Stimulated activated CD4-positive, alpha-beta T cell treated with anti-CD3 and anti-CD28 coated beads, TNF-alpha, amount 100 ng/mL, for 4 hours (primary cell): ENCODE measurements at places on chromosomes 2 and 18.

- DNase-seq = no peak
These were observed 8.2 kb downstream of the WDFY1 start for GRCh38 chr2:223936862-223937326.

DNA sequence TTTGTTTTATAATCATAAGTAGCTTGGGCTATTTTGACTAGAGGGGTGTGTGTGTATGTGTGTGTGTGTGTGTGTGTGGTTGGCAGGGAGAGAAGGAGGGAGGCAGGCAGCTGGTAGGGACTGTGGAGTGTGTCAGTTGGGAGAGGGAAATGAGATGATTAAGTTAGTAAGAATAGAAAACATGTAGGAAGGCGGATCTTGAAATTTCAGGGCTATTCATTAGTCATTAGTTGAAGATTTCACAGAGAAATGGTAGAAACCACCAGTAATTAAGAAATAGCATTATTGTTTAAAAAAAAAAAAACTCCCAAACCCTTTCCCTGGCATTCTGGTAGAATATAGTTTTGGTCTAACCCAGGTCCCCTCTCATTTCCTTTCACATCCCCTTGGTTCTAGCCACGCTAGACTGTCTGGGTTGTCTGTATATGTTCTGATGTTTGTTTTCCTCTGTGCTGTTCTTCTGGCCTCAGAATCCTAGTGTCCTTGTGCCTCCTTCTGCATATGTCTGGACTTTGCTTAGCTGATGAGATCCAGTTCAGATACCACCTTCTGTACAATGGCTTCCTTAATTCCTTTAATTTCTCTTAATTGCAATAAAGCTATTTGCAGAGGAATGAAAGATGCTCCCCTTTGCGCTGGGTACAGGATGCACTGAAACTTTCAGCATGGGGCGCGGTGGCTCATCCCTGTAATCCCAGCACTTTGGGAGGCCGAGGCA, 161.6 kb downstream of the NEDD4L start:
- no peak for DNase-seq

- DNase-seq = no peak
These were observed 43.7 kb upstream of the HS6ST1 start for GRCh38 chr2:128362176-128362888.

DNA sequence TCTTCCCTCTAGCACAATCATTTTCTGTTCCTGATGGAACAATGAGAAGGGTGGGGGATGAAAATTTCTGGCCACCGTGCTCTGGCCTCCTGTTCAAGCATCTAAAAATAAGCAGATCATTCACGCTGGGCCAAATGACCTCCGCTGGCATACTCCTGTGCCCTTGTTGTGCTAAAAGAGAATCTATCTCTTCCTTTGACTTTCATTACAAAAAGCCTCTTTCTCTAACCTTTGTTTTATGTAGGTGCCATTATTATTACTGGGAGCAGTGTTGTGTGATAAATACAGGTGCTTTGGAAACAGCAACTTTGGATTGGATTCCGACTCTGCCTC, 44.6 kb upstream of the B3GNT2 start:
- no peak for DNase-seq

DNA sequence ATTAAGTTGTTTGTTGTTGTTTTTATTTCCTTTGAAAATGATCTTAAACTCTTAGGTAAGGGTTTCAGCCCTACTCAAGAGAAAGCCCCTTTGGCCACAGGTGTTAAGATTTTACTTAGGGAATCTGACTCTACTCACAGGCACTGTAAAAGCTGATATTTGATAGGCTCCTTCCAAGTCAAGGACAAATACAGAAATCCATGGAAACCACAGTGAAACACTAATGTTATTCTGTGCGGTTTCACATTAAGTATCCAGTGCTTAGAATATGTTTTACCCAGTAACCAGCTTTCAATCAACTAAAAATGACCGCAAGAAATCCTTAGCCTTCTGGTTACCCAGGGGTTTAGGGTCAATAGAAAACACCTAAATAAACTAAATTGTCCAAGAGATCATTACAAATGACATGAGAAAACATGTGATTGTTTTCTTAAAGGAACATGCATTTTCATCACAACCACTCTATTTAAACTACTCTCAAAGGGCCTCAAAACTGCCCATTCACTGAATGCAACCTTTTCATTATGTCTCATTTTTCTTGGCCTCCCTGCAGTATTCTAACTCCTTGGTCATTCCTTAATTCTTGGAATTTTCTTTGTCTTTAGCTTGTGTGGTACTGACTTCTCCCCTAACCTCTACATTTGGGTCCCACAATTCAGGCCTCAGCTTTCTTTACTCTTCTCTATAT, 56.0 kb downstream of the CDH2 start:
- no peak for DNase-seq

DNA sequence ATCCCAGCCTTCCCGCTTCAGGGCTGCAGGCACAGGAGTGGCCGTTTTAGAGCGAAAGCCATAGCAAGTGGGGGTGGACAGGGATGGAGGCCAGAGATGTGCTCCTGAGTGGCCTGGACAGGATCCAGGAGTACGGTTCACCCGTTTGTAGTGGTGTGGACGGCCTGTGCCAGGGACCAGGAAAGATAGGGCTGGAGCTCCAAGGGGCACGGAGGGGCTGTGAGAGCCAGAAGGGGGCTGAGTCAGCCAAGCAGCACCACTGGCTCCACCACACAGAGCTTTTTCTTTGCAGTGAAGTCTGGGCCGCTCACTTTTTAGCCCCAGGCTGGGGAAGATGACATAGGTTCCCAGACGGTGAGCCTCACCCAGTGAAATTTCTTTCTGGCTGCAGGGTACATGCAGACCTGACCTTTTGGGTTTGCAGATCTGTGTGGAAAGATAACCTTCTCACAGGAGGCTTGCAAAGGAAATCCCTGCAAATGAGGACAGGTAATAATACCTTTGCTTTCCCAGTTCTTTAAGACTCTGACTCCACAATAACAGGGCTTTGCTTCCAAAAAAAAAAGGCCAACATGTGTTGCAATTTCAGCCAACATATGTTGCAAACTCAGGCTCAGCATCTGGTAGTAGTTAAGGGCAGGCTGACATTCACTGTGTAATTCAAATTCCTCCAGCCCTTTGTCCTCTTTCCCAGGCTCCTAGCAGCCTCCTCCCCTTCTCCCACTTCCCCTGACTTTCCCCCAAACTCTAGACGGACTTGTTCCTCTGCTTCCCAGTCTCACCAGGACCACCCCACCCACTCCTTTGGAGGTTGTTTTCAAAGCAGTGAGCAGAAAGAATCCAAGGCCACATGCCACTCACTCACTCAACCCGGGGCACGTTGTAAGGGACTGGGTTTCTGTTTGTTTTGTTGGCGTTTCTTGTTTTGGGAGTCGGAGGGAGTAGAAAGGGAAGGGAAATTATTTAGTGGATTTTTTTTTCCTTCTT, 20.3 kb upstream of the LAPTM4A start:
- DNase-seq = no peak

DNA sequence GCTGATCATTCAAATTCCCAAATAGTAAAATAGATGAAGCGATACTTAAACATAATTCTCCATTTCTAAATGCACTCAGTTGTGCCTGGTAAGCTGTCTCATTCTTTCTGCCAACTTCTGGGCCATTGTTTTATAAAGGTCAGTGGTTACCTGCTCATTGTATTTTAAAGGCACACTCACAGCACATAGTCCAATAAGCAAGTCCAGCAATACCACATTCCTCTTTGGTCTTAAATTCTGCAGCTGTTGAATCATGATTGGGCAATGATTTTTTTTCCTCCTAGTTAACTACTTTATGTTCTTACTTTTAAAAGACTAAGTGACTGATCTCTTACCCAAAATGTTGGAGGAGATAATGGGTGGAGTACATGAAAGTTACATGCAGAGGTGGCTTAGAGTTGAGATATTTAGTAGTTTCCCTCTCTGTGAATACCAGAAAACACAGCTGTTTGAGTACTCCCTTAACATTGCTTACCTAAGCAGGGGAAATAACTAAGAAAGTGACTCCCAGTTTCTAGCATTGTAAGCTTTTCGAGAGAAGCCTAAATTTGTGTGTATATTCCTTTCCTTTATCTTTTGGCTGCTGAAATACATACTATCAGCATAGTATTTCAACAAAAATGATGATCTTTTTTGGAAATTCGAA, 220.7 kb downstream of the CAMKMT start:
- no peak for DNase-seq

GRCh38 chr2:73925033-73925704, 1.5 kb upstream of the DGUOK start:
- DNase-seq = no peak

GRCh38 chr2:230602562-230603230, 109.9 kb upstream of the CAB39 start:
- DNase-seq = peak; percentile 40

DNA sequence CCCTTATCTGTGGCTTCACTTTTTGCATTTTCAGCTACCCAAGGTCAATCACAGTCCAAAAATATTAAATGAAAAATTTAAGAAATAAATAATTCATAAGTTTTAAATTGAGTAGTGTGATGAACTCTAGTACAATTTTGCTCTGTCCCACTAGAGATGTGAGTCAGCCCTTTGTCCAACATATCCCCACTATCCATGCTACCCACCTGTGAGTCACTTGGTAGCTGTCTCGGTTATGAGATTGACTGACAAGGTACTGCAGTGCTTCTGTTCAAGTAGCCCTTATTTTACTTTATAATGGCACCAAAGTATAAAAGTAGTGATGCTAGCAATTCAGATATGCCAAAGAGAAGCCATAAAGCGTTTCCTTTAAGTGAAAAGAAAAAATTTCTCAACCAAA, 28.8 kb downstream of the ADCY3 start:
- DNase-seq = no peak

GRCh38 chr2:172734711-172735581, 699 bp upstream of the RAPGEF4 start:
- no peak for DNase-seq

DNA sequence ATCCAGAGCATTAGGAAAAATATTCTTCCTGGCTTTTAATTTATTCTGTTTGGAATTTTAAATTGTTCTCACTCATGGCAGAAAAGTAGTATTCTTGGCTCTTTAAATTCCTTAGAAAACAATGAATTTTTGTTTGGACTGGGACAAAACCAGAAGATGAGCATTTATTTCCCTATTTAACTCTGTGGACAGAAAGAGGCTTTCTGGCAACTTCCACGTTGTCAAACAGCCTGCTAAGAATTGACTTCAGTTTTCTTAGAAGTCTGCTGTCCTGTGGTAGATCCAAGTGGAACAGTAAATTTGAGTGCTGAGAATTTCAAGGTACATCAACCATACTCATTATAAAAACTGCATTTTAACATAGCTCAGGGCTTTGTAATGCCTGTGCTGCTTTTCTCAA, 83.8 kb downstream of the MGAT5 start:
- DNase-seq = no peak

GRCh38 chr2:166337932-166338331, 37.8 kb downstream of the SCN9A start:
- DNase-seq = no peak

DNA sequence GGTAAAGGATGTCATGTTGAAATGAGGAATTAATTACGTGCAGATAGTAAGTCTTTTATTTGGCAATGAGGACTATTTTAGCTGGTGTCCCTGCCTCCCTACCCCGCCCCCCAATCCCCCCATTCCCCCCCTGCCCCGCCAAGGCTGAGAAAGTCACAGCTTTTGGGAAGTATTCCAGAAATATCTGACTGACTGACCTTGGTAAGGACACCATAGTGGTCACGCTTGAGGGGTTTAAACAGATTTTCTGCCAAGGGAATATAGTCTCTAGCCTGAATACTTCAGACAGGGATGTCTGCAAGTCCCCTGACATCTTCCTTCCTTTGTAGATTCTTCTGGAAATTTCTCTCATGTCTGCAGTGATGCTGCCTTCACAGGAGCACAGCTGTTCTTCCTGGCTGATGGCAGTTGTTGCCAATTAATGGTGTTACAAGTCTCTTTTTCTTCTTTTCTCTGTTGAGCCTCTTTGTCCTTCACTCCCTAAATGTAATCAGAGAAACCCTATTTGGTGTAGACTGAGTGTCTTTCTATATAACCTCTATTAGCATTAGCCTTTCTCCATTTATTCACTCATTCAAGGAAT, 53.7 kb upstream of the MGAT5 start:
- DNase-seq = no peak

DNA sequence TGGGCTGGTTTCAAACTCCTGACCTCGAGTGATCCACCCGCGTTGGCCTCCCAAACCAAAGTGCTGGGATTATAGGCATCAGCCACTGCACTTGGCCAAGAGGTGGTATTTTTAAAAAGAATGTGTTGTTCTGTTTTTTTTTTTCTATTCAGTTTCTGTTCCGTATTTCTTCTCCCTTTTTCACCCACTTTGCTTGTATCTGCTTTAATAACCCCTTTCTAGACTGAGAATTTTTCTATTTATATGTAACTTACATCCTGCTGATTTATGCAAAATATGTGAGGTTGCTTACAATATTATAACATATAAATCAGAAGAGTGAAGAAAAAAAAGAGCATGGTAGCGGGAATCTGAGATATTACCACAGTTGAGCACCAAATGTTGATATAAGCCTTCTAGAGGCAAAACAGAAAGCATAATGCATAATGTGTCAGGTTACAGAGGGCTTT, 17.2 kb upstream of the LYPD6B start:
- DNase-seq = no peak

DNA sequence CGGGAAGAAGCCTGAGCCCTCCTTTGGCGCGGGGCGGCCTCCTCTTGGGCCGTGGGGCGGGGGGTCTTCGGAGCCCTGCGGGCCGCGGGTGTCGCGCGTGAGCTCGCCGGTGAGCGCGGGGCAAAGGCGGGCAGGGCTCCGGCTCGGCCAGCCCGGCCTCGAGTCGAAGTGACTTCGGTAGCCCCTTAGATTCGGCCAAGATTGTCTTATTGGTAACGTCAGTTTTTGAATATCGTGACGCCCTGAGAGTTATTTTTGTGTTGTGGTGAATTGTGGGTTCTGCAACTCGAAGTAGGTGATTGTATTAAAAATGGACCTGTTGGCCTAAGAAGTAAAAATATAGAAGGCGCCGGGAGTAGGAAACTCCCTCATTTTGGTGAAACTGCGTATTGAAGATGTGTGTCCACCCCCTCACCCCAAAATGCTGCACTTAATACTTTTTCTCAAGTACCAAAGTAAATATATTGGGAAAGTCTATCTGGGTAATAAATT, 669 bp downstream of the MARCHF7 start:
- no peak for DNase-seq

- no peak for DNase-seq
These were observed 19.3 kb downstream of the CXCR2 start for GRCh38 chr2:218145124-218145523.

GRCh38 chr2:239990966-239991365, 34.2 kb downstream of the NDUFA10 start:
- no peak for DNase-seq

DNA sequence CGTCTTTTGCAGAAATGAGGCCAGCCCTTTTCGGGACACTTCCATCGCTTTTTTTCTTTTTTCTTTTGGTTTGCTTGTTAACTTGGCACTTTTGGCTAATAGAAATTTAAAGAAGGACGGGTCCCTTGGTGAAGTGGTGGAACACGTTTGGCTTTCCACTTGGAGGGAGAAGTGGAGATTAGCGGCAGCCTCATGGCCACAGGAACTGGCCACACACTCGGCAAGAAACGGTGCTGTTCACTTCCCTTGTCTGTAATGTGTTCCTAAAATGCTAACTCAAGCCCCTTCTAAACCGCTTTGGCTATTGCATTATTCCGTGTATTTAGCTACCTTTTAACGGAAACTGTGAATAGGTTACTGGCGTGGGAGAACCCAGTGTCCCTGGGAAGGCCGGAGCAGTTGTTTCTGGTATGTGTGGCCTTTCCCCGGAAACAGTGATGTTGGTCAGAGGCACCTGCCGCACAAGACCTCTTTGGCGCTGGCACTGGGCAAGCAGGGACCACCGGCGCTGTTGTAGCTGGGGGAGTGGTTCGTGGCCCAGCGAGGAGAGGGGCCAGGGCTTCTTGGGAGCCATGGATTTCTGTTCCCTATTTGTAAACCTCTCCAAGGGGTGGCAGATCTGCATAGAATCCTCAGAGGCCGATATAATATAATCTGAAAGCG, 981 bp downstream of the RAMP1 start:
- no peak for DNase-seq
